ENCODE measurements at places on chromosomes 11 and 22.

- DNase-seq, result no peak
Observed at GRCh38 chr11:12901272-12901671, 107.8 kb upstream of the RASSF10 start.

DNA sequence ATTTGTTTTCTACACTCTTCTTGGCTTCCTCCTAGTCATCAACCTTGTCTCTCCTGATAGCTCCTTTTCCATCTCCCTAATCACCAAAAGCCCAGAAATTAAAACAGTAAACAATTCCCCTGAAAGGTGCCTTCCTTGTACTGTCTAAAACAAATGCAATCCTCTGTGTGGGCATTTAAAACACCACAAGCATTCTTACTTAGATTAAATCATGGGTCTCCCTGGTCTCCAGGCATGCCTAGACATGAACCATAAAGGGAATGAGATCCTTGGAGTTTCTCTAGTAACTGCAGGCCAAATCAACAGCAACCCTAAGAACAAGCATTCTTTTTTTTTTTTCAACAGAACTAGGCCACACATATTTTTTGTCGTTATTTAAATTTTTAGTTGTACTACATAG is 1.9 kb downstream of the BTG4 start:
- DNase-seq, result no peak

DNA sequence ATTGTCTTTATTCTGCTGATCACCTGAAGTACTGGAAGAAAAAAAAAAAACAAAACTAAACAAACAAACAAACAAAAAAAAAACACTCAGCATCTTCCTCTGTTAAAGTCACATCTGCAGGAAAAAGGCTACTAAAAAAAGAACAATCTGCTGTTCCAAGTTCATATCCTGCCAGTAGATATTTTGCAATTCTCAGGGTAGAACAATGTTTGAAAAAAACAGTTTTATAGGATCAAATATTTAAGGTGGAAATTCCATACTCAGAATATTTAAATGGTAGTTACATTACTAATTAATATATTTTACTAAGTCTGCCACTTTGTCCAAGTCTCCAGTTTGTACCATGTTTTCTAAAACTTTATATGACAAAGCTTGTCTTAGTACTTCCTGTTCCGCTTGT is 175.2 kb downstream of the SBF2 start:
- no peak for DNase-seq

- no peak for DNase-seq
Observed at GRCh38 chr22:21014726-21015465, at the start of gene P2RX6. Gene P2RX6 (plus strand): TSS chr22:21015165. CDS start chr22:21015175, 10 bp downstream.

GRCh38 chr11:46471943-46472661 is 80.5 kb upstream of the CHRM4 start:
- DNase-seq, result no peak

GRCh38 chr11:105324156-105324555 is 184.6 kb upstream of the CARD18 start:
- no peak for DNase-seq

GRCh38 chr11:22725079-22725478 is 58.7 kb downstream of the GAS2 start:
- no peak for DNase-seq

DNA sequence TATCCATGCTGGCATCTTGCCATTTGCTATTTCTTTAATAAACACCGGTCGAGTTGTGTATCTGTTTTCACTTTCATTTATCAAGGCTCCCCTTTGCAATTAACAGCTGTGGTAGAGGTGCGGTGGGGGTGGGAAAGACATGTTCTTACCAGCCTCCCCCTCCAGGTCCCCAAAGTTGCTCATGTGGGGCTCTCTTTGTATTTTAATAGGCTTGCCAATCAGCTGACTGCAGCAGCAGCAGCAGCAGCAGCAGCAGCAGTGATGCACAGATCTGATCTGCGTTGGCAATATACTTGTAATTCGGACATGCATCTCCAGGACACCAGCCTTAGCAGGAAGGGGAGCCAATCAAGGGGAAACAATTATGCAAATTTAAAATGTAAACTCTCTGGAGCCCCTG is 40.3 kb upstream of the E2F8 start:
- DNase-seq, result no peak

- no peak for DNase-seq
Observed at GRCh38 chr11:71125150-71125549, 127.2 kb downstream of the SHANK2 start.

DNA sequence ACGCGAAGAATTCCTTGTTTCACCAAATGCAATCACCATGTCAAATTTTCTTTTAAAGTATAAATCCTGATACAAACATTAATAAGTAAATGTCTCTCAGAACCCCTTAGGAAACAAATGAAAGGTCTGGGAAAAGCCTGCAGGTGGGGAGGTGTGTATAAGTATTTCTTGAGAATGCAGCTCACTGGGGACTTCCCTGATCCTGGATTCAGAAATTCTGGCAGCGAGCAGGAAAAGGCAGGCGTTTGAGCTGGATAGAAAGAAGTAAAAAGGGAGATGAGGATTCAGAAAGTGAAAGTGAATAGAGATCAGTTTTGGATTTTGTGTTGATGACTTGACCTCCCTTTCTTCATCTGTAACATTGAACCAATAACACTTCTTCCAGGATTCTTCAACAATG is 68.3 kb upstream of the CTSC start:
- DNase-seq, result no peak

GRCh38 chr11:65211293-65212105 is 29.8 kb downstream of the CAPN1 start:
- no peak for DNase-seq

DNA sequence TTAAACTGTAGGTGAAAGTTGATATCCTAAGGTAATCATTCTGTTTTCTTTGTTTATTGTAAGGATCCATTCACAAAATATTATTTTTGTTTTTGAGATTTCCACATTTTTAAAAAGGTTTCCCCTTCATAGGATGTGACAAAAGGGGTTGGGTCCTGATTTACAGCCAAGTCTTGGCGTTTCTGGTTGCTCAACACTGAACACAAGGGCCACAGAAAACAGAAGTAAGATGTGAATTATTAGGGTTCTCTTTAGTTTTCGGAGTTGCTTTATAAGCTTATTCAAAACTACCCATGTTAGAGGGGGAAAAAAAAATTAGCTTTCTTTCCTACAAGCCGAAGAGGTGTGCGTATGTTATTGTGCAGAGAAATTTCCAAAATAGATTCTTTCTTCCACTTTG is 30.0 kb upstream of the FLI1 start:
- DNase-seq, result no peak

- DNase-seq, result no peak
Observed at GRCh38 chr22:36021606-36022153, 6.9 kb downstream of the RBFOX2 start.

All from esophagus muscularis mucosa (tissue), 4 donors.